ENCODE measurements at places on chromosomes 1 and 21.

- DNase-seq, result no peak
These were observed 73.4 kb downstream of the PLPPR5 start for GRCh38 chr1:98931128-98931835.

DNA sequence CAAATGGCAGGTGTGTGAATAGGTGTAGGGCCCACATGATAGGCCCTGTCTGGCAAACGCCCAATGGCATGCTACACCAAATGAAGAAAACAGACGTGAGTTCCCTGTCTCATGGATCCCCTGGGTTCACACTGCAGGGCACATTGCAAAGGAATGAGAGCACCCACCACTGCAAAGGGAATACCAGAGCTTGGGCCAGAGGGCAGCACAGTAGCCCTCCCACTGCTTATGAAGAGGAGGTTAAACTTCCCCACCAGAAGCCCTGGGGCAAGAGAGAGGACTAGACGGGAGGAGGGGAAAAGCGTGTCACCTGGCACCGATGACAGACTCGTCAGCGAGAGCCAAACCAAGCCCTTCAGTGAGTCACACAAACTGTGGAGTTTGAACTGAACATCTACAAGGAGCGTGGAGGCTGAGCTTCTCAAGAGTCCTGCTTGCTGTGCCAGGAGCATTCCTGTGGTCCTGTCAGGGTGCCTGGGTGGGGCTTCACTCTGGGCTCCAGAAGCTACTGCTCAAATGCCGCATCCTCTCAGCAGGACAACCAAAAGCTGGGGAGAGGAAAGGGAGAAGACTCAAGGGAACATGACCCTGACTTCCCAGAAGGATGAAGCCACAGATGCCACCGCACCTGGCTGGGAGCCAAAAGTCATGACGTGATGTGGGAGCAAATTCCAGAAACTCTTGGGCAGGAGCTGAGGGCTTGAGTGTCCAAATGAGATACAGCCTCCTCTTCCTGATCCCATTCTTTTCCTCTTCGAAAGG is 61.1 kb downstream of the TOMM20 start:
- DNase-seq, result peak; percentile 96

DNA sequence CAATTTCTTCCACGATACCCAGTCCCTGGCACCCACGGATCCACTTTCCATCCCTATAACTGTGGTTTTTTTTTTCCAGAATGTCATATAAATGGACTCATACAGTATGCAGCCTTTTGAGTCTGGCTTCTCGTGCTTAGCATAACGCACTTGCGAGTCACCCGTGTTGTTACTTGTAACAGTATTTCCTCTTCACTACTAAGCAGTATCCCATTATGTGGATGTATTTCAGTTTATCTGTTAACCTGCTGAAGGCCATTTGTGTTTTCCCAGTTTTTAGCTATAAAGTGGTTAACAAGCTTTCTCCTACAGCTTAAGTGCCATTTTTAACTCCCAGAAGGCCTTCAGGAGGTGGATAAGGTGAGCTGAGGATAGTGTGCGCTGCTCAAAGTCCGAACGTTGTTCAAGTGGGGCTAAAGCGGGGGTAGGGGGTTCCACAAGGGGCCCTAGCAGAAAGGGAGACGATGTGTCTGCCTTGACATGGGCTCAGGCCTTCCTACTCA is 829 bp downstream of the ADAR start:
- DNase-seq, result no peak

DNA sequence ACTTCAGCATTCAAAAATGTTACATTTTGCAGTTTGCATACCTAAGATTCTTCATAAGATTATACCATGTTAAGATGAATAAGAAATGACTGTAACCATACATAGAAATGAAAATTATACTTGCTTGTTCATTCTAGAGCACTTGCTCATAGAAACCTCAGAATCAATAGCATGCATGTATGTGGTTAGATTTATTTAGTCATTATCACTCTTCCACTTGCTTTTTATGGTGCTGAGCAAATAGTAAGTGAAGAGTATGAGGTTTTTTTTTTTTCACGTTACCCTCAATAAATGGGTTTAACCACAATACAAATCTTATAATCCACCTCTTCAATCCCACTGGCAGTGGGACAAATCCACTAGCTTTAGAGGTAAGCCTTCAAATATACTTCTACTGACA is 84.7 kb downstream of the LRRC53 start:
- DNase-seq, result no peak

GRCh38 chr1:97781762-97782337 is 139.0 kb downstream of the DPYD start:
- DNase-seq, result no peak
